ENCODE measurements at places on chromosomes 16 and 17.
A peak's percentile ranks its signal among the peaks of the same experiment; 100 is the strongest.

GRCh38 chr16:1773703-1774447, 941 bp upstream of the MRPS34 start:
- peak; percentile 49 for DNase-seq

GRCh38 chr17:38448208-38448771, 20.0 kb downstream of the ARHGAP23 start:
- no peak for DNase-seq

- DNase-seq: peak; percentile 26
Measured at GRCh38 chr17:73393962-73394361, 82.2 kb upstream of the CDC42EP4 start.

DNA sequence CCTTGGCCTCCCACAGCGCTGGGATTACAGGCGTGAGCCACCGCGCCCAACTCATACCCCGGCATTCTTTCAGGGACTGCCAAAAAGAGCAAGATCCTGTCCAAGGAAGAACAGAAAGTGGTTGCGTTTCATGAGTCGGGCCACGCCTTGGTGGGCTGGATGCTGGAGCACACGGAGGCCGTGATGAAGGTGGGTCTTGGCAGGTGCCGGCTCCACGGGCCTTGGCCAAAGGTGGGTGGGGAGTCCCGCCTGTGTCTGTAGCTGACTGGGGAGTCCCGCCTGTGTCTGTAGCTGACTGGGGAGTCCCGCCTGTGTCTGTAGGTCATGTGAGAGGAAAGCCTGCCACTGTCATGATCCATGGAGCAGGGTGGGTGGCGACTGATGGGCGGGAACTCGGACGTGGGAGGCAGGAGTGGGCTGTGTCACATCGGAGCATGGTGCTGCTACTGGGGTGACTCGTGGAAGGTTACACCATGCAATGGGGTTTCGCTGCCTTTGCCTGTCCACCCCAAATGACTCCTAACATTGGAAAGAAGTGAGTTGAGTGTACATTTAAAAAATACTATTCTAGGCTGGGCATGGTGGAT, 10.0 kb upstream of the RPL13 start:
- DNase-seq: no peak

- DNase-seq: no peak
Measured at GRCh38 chr17:62929320-62929719, 36.7 kb upstream of the TANC2 start.

- no peak for DNase-seq
Measured at GRCh38 chr17:32954477-32954876, 26.5 kb downstream of the TMEM98 start.

GRCh38 chr16:30184891-30185682, 1.7 kb downstream of the CORO1A start:
- DNase-seq: peak; percentile 68

- DNase-seq: no peak
Measured at GRCh38 chr16:54080524-54081008, 206.0 kb downstream of the IRX3 start.

GRCh38 chr17:38588788-38589174, 17.0 kb downstream of the SRCIN1 start:
- no peak for DNase-seq

GRCh38 chr17:17235212-17236174, 1.5 kb downstream of the FLCN start:
- no peak for DNase-seq

DNA sequence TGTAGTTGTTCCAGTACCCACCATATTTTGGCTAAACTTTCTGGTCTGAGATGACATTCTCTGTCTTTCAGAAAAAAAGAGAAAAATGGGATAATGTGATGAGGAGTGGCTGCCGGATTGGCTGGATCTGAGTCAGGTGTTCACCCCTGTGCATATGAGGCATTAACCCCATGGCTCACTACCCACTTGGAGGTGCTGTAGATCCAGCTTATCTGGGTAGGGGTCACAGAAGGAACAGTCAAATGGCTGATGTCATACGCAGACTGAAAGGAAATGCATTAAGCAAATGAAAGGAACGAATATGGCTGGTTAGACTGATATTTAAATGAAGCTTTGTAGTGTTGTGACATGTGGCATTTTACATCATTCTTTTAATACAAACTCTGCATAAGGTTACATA, 17.3 kb downstream of the MAP2K6 start:
- no peak for DNase-seq

DNA sequence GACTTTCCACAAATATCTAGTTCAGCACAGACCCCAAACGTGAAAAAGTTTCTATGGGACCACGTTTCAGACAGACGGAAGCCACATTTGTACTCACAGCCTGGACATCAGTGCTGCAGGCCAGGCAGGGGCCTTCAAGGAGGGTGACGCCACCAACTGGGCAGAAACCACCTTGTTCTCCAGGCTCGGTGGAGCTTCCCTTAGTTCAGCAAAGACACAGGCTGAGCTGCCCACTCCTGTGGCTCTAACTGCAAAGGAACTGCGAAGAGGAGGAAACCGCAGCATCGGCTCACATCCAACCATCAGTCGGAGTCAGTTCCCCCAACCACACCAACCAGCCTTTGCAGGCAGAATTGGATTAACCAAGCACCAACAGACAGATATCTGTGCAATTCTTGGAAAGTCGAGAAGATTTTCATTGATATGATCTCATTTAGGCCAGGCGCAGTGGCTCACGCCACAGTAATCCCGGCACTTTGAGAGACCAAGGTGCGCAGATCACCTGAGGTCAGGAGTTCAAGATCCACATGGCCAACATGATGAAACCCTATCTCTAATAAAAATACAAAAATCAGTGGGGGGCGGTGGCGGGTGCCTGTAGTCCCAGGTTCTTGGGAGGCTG, 73.3 kb upstream of the CNEP1R1 start:
- DNase-seq: no peak

GRCh38 chr16:49652456-49653172, 203.3 kb downstream of the ZNF423 start:
- DNase-seq: no peak

DNA sequence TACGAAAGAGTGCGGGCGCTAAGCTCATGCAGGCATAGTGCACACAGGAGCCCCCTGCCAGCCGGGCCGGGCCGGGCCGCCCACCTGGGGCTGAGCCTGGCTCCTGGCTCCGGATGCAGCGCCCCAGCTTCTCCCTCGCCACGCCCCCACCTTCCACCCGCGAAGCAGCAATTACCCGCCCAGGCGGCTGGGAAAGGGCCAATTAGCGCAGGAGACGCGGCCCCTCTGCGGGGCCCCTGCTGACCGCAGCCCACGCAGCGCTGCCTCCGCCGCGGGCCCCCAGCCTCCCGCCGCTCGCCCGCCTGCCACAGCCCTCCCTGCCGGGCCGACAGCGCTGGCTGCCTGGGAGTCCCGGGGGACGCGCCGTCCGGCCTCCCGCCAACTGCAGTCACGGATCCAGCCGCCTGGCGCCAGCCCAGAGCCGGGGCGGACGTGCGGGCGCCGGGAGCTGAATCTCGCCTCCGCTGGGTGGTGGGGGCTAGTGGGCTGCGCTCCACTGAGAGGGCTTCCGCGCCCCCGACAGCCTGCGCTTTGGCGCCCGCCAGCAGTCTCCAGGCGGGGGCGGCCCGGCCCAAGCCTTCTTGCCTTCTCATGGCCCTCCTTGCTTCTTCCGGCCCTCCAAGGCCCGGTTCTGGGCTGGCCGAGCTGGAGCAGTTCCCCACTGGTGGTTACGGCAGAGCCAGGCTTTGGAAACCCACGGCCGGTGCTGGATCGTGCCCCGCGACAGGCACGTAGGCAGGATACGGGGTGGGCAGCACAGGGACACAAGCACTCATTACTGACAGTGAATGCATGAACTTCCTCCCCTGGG, 14.9 kb upstream of the CBFB start:
- DNase-seq: peak; percentile 90

GRCh38 chr16:58906981-58907715, 173.0 kb upstream of the GOT2 start:
- no peak for DNase-seq

- no peak for DNase-seq
Measured at GRCh38 chr17:20074489-20074888, 65.3 kb downstream of the SPECC1 start.

DNA sequence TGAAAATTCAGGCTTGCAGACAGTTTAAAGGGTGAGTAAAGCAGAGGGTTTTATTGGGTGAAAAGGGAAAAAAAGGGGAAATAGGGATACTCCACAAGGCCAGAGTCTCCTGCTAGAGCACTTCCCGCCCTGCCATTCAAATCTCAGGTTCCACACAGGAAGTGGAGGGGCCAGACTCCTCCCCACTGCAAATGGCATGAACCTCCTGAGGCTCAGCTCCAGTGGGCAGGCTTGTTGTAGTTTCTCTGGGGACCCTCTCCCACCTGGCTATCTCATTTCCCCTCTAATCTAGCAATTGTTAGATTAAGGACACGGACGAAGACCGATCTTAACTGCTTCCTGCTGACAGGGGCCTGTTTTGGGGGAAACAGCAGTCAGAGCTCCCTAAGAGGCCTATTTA, 43.4 kb downstream of the TAOK1 start:
- no peak for DNase-seq

- no peak for DNase-seq
Measured at GRCh38 chr17:2482218-2482617, 29.5 kb downstream of the METTL16 start.

GRCh38 chr17:49994085-49995054, 654 bp downstream of the DLX3 start:
- peak; percentile 33 for DNase-seq

DNA sequence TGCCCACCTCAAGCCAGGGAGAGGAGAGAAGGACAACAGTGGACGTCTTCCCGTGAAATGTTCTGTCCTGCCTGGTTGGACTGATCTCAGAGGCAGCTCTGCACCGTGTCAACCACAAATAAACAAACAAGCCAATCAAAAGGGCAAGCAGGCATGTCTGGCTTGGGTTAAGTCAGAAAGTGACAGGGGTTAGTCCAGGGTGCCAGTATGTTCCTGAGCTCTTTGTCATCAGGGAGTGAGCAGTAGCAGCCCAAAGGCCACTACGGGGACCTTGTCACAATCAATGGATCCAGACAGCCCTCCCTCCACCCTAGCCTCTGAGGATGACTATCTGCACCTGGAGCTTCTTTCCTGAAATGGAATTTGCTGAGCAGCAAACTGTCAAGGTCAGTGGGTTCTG, 35.0 kb downstream of the CNGB1 start:
- DNase-seq: no peak

DNA sequence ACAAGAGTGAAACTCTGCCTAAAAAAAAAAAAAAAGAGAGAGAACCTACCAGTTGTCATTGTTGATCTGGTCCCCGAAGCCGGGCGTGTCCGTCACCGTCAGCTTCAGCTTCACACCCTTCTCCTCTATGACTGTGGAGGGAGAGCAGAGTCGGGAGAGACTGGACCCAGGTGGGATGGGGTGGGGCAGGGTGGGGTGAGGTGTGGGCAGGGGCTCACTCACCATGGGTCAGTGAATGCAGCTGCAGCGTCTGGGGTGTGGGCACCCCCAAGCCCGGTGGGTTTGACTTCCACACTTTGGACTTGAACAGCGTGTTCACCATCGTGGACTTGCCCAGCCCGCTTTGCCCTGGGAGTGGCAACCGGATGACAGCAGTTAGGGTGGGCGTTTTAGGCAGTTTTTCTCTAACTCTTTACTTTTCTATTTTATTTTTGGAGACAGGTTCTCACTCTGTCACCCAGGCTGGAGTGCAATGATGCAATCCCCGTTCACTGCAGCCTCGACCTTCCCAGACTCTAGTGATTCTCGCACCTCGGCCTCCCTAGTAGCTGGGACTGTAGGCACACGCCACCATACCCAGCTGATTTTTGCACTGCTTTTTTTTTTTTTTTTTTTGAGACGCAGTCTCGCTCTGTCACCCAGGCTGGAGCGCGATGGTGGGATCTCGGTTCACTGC, 2.2 kb downstream of the SEPTIN12 start:
- DNase-seq: no peak

DNA sequence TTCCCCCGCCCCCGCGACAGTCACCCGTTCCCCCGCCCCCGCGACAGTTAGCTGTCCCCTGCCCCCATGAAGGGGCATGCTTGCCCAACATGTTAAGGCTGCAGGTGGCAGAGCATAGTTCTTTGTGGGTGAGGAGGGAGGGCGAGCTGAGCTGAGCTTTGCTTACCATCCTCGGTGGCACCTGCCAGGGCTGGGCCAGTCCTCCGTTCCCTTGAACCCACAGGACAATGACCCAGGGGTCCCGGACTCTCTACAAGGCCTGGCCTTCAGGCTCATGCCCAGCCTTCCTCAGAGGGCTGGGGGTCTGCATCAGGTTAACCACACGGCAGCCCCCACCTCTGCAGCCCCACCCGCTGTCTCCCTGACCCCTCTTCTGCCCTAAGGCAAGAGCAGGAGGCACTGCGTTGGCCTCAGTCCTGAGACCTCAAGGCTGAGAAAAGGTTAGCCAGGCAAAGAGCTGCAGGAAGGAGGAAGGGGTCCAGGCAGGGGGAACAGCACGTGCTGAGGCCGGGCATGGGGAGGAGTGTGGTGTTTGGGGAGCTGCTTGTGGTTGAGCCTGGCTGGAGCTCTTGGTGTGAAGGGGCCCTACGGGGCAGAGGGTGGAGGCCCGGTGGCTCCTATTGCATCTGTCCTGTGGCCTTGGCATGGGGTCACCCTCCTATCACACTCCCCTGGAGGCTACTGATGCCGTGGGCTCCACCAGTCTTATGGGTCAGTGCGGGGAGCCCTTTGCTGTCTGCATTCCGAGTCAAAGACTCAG, 11.4 kb upstream of the DOC2B start:
- no peak for DNase-seq

DNA sequence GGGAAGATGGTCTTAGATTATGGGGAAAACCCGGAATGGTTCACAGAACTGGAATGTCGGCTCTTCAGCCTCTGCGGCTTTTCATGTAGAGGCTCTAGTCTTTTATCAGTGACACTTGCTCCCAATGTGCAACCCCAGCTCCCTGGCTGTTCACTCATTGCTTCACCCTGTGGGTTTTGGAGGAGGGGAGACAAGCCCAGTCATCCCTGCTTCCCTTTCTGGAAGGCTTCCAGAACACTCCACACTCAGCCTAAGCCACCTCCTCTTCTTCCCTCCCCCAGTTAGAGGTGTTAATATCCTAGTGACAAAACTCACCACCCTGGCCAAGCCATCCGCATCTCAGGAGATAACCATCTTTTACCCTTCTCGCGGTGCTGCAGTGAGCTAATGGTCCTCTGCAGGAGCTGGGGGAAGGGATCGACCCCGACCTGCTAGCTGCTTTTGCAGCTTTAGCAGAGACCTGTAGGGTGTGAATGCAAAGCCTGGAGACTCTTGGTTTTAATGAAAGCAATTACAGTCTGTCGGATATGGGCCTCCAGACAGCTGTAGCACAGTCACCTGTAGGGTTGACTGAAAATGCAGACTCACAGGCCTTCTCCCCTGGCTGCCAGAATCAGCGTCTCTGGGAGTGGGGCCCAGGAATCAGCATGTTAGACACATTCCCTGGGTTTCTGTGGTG, 24.3 kb upstream of the LASP1NB start:
- DNase-seq: peak; percentile 60

DNA sequence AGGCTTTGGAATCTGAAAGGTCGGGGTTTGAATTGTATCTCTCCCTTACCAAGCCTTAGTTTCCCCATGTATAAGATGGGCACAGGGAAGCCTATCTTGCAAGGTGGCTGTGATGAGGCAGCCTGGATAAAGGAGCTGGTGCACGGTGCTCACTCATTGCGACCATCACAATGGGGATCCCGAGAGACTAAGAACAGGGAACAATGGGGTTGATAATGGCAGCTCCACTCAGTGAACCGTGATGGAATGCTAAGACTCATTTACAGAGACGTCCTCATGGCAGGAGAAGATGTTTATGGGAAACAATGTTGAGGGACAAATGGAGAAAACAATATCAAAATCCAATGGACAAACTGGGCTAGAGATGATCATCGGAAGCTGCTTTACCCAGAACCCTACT, 81.8 kb downstream of the SPACA3 start:
- DNase-seq: no peak

All from stimulated activated CD8-positive, alpha-beta memory T cell treated with anti-CD3 and anti-CD28 coated beads, Interleukin-4, amount 100 ng/mL, for 48 hours (primary cell).